ENCODE measurements at places on chromosomes 6 and 20.
A peak's percentile ranks its signal among the peaks of the same experiment; 100 is the strongest.

- DNase-seq, result peak; percentile 98
These were observed 12.9 kb downstream of the PARD6B start for GRCh38 chr20:50744143-50744792.

- peak; percentile 89 for DNase-seq
These were observed 2.5 kb upstream of the SRC start for GRCh38 chr20:37343212-37343993.

- DNase-seq, result no peak
These were observed 94.2 kb downstream of the MYLK4 start for GRCh38 chr6:2656460-2657079.

GRCh38 chr20:10576411-10577090, 97.2 kb downstream of the JAG1 start:
- no peak for DNase-seq

DNA sequence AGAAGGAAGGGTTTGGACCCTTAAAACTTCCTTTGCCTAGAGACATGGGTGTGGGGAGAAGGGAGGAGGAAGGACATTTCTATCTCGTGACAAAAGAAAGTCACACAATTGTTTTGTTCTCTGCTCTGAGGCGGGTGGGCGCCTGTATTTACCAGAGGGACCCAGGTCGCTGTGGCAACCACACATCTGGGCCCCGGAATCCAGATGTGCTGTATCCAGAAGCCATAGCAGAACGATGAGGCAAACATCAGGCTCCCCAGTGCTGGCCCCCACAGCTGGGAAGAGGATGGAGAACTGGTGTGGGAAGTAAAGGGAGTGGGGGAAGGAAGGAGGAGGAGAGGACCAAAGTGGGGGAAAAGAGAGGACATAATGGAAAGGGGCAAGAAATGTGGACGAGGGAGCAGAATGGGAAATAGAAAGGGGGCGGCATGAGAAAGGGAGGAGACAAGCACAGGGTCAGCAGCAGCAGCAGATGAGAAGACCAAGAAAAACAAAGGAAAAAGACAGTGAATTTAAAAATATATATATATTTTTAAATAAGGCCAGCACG, 3.4 kb upstream of the TNXB start:
- no peak for DNase-seq

- DNase-seq, result no peak
These were observed 2.3 kb upstream of the TTBK1 start for GRCh38 chr6:43240950-43241349.
